ENCODE measurements at places on chromosomes 5 and 9.

GRCh38 chr5:75496026-75496425 lies 15.4 kb downstream of the CERT1 start:
- DNase-seq: no peak

GRCh38 chr5:9122528-9122927 lies 423.3 kb downstream of the SEMA5A start:
- no peak for DNase-seq

GRCh38 chr9:73162987-73163768 lies 11.5 kb downstream of the ANXA1 start:
- peak; percentile 47 for DNase-seq

- DNase-seq: no peak
Observed at GRCh38 chr9:125043148-125043547, 100.2 kb downstream of the SCAI start.

GRCh38 chr5:167764641-167765289 lies 526.7 kb upstream of the WWC1 start:
- DNase-seq: no peak

DNA sequence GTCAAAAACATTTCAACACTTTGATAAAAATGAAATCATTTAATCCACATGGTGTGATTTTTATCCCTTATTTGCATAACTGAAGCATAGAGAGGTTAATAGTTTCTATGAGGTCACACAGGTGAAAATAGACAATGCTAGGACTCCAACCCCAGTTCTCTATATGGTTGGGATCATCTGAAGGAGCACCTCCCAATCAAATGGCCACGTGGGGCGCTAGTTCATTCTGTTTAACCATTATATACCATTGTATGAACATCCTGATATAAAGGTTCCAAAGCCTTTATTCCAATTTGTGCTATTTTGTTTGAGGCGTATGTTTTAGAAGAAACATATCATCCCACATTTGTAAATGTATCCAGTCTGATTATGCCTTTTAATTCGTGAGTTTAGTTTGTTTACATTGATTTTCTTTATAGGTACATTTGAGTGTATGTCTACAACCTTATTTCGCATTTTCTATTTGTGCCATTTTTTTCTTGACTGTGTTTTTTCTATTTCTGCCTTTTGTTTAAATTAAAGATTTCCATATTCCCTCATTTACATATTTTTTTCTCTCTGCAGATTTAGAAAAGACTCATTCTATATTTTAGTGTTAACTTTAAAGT lies 1092.0 kb downstream of the MAT2B start:
- no peak for DNase-seq

GRCh38 chr5:96326902-96327301 lies 106.1 kb downstream of the PCSK1 start:
- DNase-seq: no peak

GRCh38 chr5:43482490-43483297 lies 971 bp downstream of the TMEM267 start:
- no peak for DNase-seq

Measured in CD4-positive, alpha-beta T cell treated with Interleukin-10 for 1 hour (primary cell).